Activated T-helper 1 cell treated with anti-CD3 and anti-CD28 coated beads, Interleukin-12 subunit alpha, Interleukin-12 subunit beta, Interleukin-2, Interleukin-4 antibody, amounts not matched to agents 30 ng/mL and 10 ng/mL and 1 ng/mL, durations not matched to agents 14 hours and 24 hours and 36 hours (primary cell): ENCODE measurements at places on chromosomes 5 and 9. TPM values are rescaled to one million over a fixed set of nuclear protein-coding genes. Genes with fewer than 3 reads are reported as not detected.

DNA sequence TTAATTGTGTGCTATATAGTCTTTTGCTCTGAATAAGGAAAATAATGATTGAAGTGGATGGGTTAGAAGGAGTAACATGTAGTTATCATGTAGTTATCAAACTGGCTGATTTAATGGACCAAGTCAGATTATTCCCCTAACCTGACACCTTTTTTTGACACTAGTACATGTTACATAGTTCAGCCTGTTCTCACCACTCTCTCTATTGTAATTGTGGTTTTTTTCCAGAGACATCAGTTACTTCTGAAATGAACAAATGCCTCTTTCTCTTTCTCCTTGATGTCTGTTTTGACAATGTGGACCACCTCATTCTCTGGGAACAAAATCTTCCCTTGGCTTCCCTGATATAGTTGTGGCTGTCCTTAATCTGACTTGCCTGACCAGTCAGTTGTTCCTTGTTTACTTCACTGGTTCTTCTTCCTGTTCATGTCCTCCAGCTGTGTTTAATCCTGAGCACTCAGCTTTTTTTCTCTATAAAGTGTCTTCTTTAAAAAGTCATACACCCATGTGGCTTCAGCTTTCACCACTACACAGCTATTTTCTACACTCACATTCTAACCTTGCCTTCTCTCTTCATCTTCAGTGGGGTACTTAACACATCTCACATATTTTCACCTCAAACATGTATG is 243.4 kb downstream of the ARRDC3 start:
- no peak overlapping the region for H3K27ac ChIP-seq
- peaks cover 5% of the 10 kb centered on the region for H3K4me1 ChIP-seq
- peaks cover 11% of the 10 kb centered on the region for H3K27me3 ChIP-seq
- H3K36me3 ChIP-seq: no peaks in the 10 kb centered on the region

DNA sequence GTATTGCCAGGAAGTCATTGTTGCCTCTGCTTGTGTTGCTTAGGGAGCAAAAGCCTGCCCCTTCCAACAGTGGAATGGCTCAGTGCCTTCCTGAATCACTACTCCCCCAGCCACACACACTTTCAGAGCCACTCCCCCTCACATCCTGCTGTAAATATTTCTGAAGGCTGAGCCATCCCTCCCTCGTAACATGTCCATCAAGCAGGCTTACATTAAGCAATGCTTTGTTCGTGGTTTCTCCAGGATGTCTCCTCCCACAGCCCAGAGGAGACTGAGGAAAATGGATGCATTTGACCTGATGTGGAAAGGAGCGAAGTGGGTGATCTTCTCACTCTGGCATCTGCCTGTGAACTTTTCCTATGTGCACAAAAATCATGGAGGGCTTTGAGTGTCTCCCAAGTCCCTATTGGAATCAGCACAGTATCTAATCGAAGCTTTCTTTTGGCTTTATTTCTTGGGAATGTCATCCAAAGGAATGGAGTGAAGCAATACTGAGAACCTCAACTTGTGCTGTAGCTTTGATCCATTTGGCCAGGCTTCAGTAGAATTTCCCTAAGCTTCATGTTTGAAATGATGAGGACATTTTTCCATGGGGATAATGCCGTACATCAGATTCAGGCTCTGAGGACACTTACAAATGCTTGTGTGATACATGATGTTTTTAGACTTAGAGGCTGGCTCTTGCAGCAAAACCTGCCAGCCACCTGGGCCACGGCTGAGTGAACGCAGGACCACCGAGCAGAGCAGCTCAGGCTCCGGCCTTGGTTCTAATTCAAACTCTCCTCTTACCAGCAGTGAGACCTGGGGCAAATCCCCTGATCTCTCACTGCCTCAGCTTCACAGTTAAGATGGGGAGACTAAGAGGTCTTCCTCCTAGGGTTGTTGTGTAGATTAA is 389.1 kb downstream of the ENC1 start:
- no peak for DNase-seq
- no peaks in the 10 kb centered on the region for H3K36me3 ChIP-seq
- no peak overlapping the region for H3K27ac ChIP-seq

DNA sequence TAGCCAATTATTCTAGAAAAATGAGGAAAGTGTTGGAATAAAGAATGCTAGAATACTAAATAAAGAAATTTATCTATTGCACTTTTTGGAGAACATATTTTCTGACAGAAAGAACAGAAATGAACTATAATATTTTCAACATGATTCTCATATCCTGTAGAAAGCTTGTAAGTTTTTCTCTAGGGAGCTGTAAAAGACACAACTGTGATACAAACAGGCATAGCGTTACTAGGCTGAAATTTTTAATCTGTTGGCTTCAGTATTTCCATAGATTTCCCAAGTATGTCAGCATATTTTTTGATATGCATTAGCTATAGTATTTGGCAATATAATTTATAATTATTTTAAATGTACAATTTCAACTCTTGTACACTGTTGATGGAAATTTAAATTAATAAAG is 31.3 kb downstream of the ANXA1 start:
- DNase-seq: no peak
- peaks cover 15% of the 10 kb centered on the region for H3K4me1 ChIP-seq
- peaks cover 14% of the 10 kb centered on the region for H3K27me3 ChIP-seq
- no peak overlapping the region for H3K27ac ChIP-seq
- H3K36me3 ChIP-seq: no peaks in the 10 kb centered on the region

DNA sequence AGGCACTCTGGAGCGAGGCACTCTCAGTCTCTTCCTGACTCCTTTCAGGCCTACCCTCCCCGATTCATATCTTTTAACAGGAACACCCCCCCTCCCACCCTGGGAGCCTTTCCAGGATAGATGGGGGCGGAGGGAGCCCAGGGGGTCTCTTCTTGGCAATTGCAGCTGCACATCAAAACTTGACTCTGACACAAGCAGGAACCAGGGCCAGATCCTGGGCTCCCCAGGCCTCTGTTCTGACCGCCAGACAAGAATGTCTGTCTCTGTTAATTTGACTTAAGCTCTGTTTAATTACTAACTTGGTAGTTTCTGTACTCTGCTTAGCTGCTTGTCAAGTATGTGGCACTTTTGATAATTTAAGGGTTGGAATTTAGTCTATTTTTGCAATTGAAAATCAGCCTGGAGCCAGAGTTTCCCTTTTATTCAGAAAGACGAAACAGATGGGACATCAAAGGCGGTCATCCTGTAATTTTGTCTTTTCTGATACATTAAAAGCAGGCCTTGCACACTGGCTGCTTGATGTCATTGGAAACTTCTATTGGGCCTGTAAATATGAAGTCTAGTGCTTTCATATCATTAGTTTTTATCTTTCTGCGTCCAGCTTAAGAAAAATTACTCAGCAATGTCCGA is 43.3 kb downstream of the ACTL7B start:
- H3K4me1 ChIP-seq: no peaks in the 10 kb centered on the region
- no peak for DNase-seq
- H3K27me3 ChIP-seq: peaks cover 7% of the 10 kb centered on the region
- no peak overlapping the region for H3K27ac ChIP-seq
- H3K36me3 ChIP-seq: no peaks in the 10 kb centered on the region

- H3K27ac ChIP-seq: peak overlapping the region; percentile 41
- DNase-seq: no peak
- peak overlapping the region; percentile 9 for H3K4me3 ChIP-seq
- peaks cover 6% of the 10 kb centered on the region for H3K27me3 ChIP-seq
Observed at GRCh38 chr9:83625178-83625577, 2.2 kb downstream of the IDNK start.

GRCh38 chr9:105280691-105281090 is 36.2 kb downstream of the SLC44A1 start:
- no peak for DNase-seq
- no peaks in the 10 kb centered on the region for H3K36me3 ChIP-seq
- no peak overlapping the region for H3K27ac ChIP-seq
- no peaks in the 10 kb centered on the region for H3K27me3 ChIP-seq

GRCh38 chr9:18489861-18490260 is 15.9 kb downstream of the ADAMTSL1 start:
- H3K27ac ChIP-seq: no peak overlapping the region
- no peak overlapping the region for H3K4me3 ChIP-seq

DNA sequence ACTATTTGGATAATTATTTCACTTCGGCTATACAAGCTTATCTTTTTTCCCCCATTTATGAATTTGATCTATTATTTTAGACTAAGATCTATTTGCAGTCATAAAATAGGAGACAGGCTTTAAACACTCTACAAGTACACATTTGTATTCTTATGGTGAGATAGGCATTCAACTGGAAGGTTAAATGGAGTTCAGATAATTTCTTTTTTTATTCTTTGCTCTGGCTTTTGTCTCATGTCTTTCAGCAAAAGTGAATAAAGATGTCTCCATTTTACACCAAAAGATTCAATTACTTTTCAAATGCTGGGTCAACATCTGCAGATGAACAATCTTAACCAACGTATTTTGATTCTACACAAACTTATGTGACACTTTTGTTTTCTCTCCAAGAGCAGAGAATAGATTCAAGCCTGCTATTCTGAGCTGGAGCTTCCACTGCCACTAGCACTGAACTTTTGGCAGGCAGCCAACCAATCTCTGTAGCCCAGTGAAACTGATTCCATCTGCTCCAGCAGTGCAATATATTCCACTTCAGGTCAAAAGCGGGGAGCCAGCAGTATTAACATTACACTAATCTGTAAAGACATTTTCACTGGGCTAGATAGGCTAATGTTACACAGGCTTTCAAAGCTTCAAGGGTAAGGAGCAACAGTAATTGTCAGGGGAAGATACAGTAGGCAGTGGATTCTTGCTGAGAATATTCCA is 452.0 kb upstream of the ZNF608 start:
- no peak overlapping the region for H3K27ac ChIP-seq
- H3K27me3 ChIP-seq: no peaks in the 10 kb centered on the region
- no peaks in the 10 kb centered on the region for H3K36me3 ChIP-seq

- H3K36me3 ChIP-seq: no peaks in the 10 kb centered on the region
- no peak overlapping the region for H3K4me3 ChIP-seq
- no peak for DNase-seq
- peaks cover 8% of the 10 kb centered on the region for H3K27me3 ChIP-seq
Observed at GRCh38 chr5:139223481-139223880, 25.3 kb upstream of the SIL1 start.

- H3K27me3 ChIP-seq: no peaks in the 10 kb centered on the region
- peaks cover 66% of the 10 kb centered on the region for H3K4me1 ChIP-seq
- H3K4me3 ChIP-seq: peak overlapping the region; percentile 98
- peak overlapping the region; percentile 99 for H3K27ac ChIP-seq
Observed at GRCh38 chr5:98927242-98927988, 1.4 kb downstream of the CHD1 start.

DNA sequence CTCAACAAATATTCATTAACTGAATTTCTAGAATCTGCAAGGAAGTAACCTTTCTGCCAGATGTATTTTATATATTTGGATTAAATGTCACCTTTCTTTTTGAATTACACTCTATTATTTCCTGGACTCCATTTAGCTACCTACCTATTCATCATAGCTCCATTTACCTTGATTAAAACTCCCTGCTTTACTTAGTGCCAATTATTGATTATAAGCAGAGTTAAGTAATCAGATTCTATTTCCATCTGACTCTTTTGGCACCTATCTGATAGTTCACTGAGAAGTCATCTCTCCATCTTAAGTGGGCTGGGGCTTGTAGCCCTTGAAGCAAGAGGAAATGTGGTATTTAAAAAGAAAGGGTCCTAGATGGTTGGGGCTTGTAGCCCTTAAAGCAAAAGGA is 88.6 kb downstream of the TRPM3 start:
- H3K4me3 ChIP-seq: no peak overlapping the region
- no peak overlapping the region for H3K27ac ChIP-seq

- no peak for DNase-seq
- no peak overlapping the region for H3K4me3 ChIP-seq
Observed at GRCh38 chr5:34483442-34484033, 172.6 kb upstream of the RAI14 start.

DNA sequence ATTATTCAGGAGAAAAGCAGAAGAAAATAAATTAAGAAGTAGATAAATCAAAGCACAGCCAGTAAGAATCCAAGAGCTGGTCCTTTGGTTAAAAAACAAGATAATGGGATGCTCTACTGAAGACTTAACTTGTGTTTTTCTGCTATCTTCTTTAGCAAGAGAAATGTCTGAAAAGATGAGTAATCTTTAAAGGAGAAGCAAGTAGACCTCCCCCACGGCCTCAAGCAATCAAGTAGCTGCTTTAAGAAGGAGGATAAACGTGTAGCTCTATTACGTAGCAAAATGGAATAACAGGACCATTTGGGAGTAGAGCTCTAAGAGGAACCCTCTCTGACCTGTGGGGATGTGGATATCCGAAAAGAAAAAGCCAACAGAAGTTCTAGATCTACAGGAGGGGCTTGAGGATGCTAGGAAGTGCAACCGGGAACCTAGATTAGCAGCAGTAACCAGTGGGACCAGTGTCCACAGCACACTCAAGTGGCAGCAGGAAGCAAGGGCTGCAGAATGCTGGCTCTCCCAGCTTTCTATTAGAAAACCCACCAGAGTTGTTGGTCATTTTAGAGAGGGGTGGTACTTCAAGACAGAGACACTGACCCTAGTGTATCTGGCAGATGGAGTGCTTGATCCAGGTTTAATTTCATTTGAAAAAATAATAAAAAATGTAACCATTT is 185.4 kb downstream of the GABBR2 start:
- H3K4me3 ChIP-seq: no peak overlapping the region
- no peaks in the 10 kb centered on the region for H3K4me1 ChIP-seq
- H3K27ac ChIP-seq: no peak overlapping the region
- no peak for DNase-seq
- H3K27me3 ChIP-seq: peaks cover 24% of the 10 kb centered on the region
- H3K36me3 ChIP-seq: no peaks in the 10 kb centered on the region

DNA sequence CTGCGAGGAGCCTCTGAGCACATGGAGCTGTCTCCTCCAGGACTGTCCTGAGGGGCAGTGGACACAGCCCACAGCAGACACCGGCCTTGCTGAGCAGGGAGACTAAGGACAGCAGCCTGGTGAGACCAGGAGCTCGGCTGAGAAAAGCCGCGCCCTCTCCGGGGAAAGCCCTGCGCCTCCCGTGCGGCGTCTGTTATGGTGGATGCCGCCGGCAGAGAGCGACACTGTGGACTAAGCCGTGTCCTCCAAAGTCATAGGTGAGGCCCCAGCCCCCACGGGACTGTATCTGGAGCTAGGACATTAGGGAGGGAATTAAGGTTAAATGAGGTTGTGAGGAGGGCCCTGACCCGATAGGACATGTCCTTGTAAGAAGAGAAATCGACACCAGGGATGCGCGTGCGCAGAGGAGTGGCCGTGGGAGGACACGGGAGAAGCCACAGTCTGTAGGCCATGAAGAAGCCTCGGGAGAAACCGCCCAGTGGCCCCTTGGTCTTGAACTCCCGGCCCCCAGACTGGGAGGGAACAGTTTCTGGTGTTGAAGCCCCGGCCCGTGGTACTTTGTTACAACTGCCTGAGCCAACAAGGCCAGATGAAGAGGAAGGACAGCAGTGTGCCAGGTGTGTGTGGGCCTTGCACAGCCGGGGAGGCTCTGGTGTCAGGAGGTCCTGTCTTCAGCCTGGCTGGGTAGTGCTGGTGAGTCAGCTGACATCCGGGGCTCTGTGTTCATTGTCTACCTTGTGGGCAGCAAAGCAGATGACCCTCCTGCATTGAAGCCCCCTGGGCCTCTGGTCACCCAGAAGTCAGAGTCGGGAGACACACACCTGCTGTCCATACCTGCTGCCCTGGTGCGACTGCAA is 22.1 kb downstream of the MRPL36 start:
- H3K36me3 ChIP-seq: no peaks in the 10 kb centered on the region
- peaks cover 7% of the 10 kb centered on the region for H3K4me1 ChIP-seq
- no peak for DNase-seq
- H3K4me3 ChIP-seq: no peak overlapping the region
- H3K27ac ChIP-seq: no peak overlapping the region

GCNT4 gene
- total RNA-seq: 0.67 and 0.96 TPM in 2 replicates

FSTL4 gene
- 0.49 TPM in 1 of 2 replicates, not detected in the other for total RNA-seq

MINAR2 gene
- not detected in 2 replicates for total RNA-seq

FAM221B gene
- not detected in 2 replicates for total RNA-seq

AOPEP gene
- total RNA-seq: 20.5 and 22.5 TPM in 2 replicates
